ENCODE measurements at places on chromosomes 7 and 10.

- DNase-seq, result no peak
Observed at GRCh38 chr7:73512018-73512780, 9.9 kb downstream of the BAZ1B start.

- DNase-seq, result no peak
Observed at GRCh38 chr10:241451-241850, 106.2 kb downstream of the ZMYND11 start.

- DNase-seq, result peak; percentile 94
Observed at GRCh38 chr10:126247446-126247975, 140.8 kb downstream of the ADAM12 start.

DNA sequence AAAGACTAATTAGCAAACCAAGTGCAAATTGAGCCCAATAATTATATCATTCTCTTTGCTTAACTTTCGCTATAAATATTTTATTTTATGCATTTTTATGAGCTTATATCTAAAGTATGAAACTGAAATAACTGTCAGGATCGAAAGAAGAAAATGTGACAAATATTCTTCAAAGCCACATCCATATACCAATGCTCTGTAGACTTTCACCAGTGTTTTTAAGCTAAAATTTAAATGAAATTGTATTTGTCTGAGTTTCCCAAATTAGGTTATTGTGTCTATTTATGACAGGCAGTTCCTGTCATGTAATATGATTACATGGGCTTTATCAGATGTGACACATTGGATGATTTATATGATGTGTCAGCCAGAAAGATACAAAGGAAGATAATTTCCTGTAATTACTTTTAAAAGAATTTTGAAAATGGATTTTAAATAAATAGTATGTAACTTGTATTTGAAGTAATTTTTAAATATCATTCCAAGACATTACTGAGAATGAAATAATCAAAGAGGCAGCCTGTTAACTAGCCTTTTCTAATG, 317.9 kb upstream of the KLF6 start:
- DNase-seq, result peak; percentile 33

DNA sequence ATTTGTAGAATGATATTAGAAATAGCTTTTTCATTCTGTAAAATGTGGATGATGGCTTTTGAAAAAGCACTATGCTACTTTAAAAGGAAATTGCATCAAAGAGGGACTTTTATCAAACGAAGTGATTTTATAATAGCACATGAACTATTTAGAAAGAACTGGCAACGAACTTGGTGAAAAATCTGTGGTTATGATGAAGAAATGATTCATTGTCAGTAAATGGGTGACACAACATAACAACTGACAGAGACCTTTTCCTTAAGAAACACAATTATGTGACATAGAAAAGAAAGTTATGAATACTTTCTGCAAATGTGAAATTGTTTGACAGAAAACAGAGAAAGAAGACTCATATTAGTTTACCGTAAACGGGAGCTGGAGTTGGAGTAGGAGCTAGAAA, 60.7 kb upstream of the LAMB4 start:
- peak; percentile 40 for DNase-seq

GRCh38 chr7:155692317-155692716, 47.9 kb downstream of the RBM33 start:
- DNase-seq, result no peak

GRCh38 chr10:95341716-95342130, 50.9 kb upstream of the PDLIM1 start:
- DNase-seq, result no peak

DNA sequence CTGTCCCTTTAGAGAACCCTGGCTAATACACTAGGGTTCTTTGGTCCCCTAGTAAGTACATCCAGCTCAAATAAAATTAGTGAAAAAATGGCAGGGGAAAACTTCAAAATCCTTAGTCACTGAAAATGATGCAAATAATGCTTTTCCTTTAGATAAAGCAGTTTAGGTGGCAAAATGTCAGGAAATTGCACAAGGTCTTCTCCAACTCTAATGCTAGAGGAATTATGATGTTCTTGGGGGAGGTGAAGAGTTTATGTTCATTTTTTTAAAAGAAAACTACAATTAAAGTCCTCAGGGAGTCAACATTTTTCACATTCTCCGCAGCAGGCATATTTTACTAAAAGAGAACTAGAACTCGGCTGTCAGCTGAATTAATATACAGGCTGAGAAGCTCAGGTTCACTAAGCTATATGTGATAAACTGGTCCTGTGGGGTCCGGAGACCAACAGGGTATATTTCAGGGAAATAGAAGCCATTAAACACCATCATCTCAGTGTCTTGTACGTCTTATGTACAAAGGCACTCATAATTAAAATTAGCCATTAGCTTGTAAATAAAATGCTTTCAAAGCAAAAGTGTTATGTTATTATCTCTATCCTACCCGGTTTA, 1164.7 kb upstream of the AUTS2 start:
- DNase-seq, result no peak

GRCh38 chr10:113326160-113327111, 226.4 kb upstream of the HABP2 start:
- peak; percentile 94 for DNase-seq

- DNase-seq, result no peak
Observed at GRCh38 chr7:69042138-69042537, 556.1 kb upstream of the AUTS2 start.

DNA sequence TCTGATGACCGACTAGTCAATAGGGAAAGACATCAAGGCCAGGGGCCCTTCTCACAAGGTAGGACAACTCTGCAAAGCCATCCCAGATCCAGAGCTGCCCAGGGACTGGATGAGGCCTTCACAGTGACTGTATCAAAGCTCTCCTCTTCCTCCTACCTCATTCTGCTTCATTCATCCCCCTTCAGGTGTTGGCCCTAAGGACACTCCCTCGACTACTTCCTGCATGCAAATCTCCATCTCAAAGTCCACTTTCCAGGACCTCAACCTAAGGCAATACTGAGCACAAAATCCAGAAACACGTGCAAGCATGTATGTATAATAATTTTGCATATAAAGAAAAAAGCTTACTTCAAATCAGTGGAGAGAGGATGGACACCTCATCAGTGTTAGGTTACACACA, 25.1 kb downstream of the DPY19L1 start:
- no peak for DNase-seq

DNA sequence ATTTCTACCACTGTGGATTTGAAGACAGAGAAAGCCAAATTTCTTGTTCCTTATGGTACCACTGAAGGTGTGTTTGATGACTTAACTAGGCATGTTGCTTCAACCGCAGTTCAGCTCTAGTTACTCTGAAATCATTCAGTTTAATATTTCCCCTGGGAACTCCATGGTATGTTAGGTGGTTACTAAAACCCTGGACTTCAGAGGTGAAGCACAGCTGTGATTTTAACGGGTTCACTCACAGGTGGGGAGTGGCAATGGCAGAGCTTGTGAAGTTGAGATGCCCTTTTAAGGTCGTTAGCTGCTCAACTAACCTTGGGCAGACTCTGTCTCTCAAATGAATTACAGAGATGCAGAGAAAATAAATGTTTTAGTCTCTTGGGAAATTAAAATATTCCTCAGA, 163.6 kb upstream of the PHYHIPL start:
- DNase-seq, result no peak

DNA sequence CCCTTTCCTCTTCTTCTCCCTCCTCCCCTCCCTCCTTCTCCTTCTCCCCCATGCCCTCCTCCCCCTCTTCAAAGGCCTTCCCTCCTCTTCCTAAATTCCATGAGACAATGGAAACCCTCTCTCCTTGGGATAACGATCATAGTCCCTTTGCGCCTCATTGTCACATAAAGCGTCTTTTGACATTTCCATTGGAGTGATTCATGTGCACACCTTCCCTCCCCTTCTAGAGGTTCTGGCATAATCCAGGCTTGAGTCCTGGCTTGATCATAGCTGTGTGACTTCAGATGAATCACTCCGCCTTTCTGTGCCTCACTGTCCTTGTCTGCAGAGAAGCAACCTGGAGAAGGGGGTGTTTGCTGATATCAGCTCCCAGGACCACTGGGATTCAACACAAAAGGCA, 204.2 kb downstream of the TNS3 start:
- DNase-seq, result peak; percentile 39
